Omental fat pad (tissue), 4 donors: ENCODE measurements at places on chromosomes 2 and 18.
A peak's percentile ranks its signal among the peaks of the same experiment; 100 is the strongest.

- no peak for DNase-seq
Measured at GRCh38 chr2:240974771-240975572, 23.4 kb upstream of the SNED1 start.

DNA sequence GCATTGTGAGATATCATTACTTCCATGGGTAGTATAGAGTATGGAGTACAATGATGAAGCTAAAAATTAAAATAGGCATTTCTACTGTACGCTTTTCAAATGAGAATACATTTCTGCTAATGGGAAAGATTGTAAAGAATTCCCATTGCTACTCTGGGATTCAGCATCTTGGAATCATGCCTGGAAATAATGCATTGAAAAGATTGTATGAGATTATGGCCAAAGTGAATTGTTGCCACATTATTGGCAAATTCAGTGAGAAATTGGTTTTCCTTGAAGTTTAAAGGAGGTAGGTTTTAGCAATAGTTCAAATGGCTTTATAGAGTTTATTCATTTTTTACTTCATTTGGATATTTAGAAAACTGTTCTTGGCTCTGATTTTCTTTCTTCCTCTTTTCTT, 157.9 kb downstream of the GULP1 start:
- DNase-seq = no peak

GRCh38 chr2:218130377-218130776, 4.5 kb downstream of the CXCR2 start:
- no peak for DNase-seq

- no peak for DNase-seq
Measured at GRCh38 chr18:46562674-46563192, 94.3 kb downstream of the LOXHD1 start.

GRCh38 chr2:69180227-69180626, 167.2 kb downstream of the ANTXR1 start:
- no peak for DNase-seq

DNA sequence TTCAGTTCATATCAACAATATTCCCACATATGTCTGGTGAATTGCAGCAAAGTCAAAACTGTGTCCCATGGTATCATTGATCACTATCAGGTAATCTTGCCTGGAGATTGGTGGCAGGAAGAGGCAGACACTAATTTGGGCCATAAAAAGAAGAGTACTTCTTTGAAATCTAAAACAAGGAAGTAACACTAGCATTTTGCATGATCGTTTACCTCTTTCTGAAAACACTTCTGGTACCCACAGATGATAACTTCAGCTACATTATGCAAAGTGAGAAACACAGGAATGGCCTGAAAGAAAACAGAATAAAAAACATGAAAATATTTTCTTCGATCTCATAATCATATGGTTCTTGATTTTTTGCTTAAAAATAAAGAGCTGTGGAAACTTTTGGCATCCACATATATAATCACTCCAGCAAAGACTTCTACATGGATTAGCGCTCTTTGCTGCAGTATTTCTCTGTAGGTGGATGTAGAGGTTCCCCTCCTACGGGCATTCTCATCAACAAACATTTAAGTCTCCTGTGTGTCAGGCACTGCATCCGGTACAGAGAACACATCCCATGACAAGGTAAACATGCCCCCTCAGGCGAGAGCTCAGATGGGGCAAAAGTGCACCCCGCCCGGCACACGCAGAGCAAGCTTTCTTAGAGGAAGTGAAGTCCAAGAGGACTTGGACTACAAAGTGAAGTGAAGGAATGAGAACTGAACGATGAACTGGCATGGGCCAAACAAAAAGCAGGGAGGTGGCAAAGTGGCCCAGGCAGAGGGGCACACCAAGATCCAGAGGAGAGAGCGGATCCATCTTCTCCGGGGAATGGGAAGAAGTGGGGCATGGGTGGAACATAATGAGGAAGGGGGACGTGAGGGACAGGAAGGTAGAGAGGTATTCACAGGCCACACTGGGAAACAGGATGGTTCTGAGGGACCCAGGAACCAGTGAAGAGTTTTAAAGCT, 68.0 kb upstream of the RIOK3 start:
- no peak for DNase-seq

DNA sequence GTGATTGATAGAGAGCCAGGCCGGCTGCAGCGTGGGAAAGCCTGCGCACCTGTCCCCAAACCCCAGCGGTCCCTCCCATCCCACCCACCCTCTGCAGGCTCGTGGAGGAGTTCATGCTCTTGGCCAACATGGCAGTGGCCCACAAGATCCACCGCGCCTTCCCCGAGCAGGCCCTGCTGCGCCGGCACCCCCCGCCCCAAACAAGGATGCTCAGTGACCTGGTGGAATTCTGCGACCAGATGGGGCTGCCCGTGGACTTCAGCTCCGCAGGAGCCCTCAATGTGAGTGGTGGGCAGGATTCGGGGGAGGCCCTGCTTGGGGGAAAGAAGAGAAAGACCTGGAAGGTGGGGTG, 48.9 kb upstream of the ALPP start:
- no peak for DNase-seq

- DNase-seq = no peak
Measured at GRCh38 chr2:171208657-171209056, 48.0 kb upstream of the TLK1 start.

GRCh38 chr2:222795450-222796357, 65.1 kb upstream of the ACSL3 start:
- DNase-seq = no peak

GRCh38 chr18:46319783-46320182, 215.6 kb downstream of the HAUS1 start:
- DNase-seq = no peak

GRCh38 chr18:73879766-73880165, 267.9 kb downstream of the FBXO15 start:
- no peak for DNase-seq

GRCh38 chr18:36322408-36322728, 24.9 kb downstream of the FHOD3 start:
- DNase-seq = no peak

GRCh38 chr18:53153281-53153680, 813.3 kb downstream of the DCC start:
- no peak for DNase-seq

DNA sequence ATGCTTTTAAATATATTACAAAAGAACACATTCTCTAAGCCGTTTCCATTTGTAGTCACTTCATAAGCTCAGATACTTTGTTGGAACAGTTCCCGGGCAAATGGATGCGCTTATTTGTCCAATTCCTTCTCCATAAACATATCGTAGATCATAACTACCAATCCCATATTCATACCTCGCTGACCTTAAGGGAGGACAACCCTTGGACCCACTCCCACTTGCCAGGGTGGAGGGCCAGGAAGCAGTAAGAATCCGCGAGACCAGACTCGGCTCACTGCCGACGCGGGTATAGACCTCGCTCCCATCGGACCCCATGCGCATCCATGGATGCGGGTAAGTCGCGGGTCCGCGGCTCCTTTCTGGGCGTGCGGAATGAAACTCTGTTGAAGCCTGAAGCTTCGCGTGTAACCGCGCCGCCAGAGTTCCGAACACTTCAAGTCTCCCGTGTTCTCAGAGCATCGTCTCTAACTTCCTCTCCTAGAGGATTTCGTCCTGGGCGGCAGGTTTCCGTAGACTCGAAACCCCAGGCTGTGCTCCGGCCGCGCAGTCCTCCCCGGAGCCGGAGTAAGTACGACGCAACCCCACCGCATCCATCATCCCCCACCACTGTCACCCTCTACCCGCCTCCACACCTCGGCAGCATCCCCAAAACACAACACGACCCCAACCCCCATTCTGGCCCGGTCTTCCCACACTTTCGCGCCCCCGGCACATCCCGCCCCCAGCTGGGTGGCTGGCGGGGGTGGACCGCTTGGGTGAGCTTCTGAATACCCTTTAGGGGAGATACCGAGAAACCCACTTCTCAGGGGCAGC, 1.1 kb downstream of the DSC3 start:
- DNase-seq = no peak

GRCh38 chr2:168255866-168256265, 8.5 kb upstream of the STK39 start:
- no peak for DNase-seq

GRCh38 chr2:217357886-217358620, 498.2 kb upstream of the TNP1 start:
- no peak for DNase-seq

- DNase-seq = no peak
Measured at GRCh38 chr2:175880-176820, 87.7 kb downstream of the SH3YL1 start.

- peak; percentile 44 for DNase-seq
Measured at GRCh38 chr2:43219383-43220228, 6.8 kb downstream of the ZFP36L2 start.

DNA sequence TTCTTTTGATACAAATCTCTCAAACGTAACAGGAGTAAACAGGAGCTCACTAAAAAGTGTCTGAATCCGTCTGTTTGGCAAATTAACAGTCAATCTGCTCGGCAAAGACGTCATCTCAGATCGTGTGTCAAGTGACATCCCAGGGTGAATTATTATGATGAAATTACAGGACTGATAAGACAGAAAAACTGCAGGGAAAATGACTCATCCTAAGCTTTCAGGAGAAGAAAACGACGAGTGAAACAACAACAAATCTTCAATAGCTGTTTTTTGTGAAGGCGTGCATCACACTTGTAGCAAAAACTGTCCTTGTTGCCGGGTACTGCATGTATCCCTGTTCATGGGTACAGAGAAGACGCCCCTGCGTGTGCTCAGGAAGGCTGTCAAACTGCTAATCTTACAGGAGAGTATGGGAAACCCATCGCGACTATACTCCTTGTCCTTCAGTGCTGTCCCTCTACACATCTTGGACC, 24.9 kb downstream of the EPB41L3 start:
- no peak for DNase-seq

- DNase-seq = no peak
Measured at GRCh38 chr2:5740053-5740452, 47.9 kb downstream of the SOX11 start.

GRCh38 chr18:60053747-60054304, 154.0 kb downstream of the PMAIP1 start:
- DNase-seq = no peak

DNA sequence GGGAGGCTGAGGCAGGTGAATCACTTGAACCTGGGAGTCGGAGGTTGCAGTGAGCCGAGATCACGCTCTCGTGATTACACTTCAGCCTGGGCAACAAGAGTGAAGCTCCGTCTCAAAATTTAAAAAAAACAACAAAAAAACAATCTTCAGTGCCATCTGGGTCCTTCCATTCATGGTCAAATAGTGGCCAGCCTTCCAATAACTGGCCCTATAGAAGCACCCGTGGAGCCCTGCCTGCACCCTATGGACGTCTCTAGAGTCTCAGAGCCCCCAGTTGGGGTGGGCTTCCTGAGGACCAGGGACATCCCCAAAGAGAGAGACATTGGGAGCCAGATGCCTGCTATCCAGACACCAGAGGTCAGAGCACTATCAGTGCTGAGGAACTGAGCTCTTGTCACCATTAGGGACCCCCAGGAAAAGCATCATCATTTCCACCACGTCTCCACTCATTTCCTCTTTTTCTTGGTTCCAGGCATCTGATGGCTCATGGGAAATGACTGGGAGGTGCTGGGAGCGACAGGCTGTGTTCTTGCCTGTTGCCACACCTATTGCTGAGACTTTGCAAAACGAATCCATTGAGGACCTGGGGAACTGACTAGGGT, 9.4 kb downstream of the NEU2 start:
- no peak for DNase-seq

DNA sequence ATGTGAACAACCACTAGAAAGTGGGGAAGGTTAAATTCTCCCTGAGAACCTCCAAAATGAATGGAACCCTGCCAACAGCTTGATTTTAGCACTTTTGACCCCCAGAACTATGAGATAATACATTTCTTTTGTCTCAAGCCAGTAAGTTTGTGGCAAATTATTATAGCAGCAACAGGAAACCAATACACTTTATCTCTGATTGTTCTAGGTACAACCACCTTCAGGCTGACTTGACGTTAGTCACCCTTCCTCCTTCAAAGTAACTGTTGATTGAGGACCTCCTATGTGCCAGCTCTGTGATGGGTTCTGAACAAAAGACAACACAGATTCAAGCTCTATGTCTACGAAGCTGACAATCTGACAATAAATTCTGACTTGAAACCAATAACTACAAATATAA, 318.9 kb downstream of the NCKAP5 start:
- DNase-seq = no peak

- DNase-seq = no peak
Measured at GRCh38 chr2:180695586-180696401, 284.6 kb upstream of the UBE2E3 start.

- DNase-seq = no peak
Measured at GRCh38 chr2:128732976-128733431, 414.3 kb upstream of the HS6ST1 start.

GRCh38 chr2:197710424-197711042, 5.4 kb downstream of the MARS2 start:
- DNase-seq = no peak

GRCh38 chr18:69872661-69873060, 75.0 kb downstream of the CD226 start:
- no peak for DNase-seq

GRCh38 chr2:239526666-239527415, 126.0 kb upstream of the HDAC4 start:
- no peak for DNase-seq

DNA sequence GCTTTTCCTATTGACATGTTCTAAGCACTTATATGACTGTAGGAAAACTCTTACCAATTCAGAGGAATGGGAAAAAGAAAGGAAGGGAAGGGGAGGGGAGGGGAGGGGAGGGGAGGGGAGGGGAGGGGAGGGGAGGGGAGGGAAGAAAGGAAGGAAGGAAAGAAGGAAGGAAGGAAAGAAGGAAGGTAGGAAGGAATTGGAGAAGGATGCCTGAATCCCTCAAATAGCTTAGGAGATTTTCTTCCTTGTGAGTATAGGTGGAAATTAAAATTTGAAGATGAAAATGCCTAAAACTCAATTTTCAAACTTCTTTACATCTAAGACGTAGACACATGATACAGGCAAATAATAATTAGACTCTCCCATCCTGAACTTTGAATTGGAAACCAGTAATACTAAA, 463.1 kb downstream of the SATB2 start:
- DNase-seq = no peak

DNA sequence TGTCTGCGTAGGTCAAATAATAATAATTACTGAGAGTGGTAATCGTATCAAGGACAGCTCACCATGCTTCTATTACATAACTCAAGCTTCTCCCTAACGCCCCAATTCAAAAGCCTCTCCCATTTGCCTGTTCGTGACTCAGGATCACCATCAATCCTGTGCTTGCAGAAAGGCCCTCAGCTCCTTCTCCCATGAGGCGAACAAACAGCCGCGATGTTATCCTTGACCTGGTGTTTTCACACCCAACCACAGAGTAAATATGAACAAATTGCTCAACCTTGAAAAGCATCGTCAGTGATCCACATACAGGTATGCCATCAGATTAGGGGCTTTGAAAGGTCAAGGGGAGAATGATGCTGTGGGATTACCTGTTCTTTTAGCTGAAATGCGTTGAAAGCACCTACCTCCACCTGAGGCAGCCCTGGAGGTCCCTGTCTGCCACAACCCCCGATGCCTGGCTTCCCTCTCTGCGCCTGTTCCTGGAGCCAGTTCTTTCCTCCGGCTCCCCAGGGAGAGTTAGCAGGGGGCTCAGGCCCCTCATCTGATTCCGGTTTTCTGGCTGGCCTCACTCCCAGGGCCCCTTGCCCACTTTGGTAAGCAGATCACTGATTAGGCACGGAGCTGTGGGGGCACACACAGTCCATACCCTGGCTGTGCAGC, 39.1 kb upstream of the ODC1 start:
- no peak for DNase-seq

- no peak for DNase-seq
Measured at GRCh38 chr18:78875016-78875777, 104.4 kb upstream of the SALL3 start.
